COR-L47 (cell line): ENCODE measurements at places on chromosomes 2 and 18.

DNA sequence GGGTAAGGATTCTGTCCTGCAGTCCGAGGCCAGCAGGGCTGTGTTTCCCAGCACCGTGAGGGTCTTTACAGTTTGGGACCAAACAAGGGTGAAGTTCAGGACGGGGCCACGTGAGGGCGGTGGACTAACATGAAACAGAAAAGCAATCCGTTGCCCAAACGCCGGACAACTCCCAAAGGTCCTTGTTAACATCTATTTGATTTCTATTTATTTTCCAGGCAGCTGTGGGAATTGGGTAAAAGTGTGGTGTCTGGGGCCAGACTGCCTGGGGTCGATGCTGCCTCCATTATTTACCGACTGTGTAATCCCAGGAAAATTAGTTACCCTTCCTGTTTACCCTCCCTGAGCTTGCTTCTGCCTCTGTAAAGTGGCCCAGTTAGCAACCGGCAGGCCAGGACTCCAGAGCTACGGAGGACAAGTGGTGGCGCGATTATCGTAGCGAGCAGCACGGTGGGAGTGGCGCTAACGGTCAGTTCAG, 66.3 kb upstream of the TCF7L1 start:
- peak; percentile 42 for DNase-seq

- no peak for DNase-seq
Observed at GRCh38 chr2:228675646-228676045, 494.2 kb upstream of the SPHKAP start.

GRCh38 chr2:7812231-7812995, 869.4 kb upstream of the ID2 start:
- DNase-seq = no peak

- no peak for DNase-seq
Observed at GRCh38 chr18:76754351-76754750, 68.0 kb upstream of the ZNF236 start.

- peak; percentile 74 for DNase-seq
Observed at GRCh38 chr18:23495723-23496440, 7.4 kb upstream of the RMC1 start.

DNA sequence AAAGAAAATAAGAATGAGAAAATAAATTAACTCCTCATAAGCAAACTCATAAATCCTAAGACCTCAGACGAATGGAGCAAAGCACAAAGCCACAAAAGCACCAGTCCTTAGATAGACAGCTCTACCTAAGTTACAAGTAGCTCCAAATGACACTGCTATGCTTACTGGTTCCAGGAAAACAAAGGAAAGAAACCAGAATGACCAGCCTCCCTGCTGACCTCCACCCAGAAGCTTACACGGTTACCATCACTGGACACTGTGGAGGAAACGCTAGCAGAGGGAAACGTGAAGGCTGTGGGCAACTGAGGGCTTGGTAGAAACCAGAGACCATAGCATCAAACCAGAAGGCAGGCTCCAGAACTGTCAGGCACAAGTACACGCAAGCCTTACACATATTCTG, 67.8 kb downstream of the STK39 start:
- no peak for DNase-seq

GRCh38 chr2:6623746-6624145, 242.0 kb downstream of the CMPK2 start:
- no peak for DNase-seq

- no peak for DNase-seq
Observed at GRCh38 chr18:7596147-7596546, 29.0 kb downstream of the PTPRM start.

DNA sequence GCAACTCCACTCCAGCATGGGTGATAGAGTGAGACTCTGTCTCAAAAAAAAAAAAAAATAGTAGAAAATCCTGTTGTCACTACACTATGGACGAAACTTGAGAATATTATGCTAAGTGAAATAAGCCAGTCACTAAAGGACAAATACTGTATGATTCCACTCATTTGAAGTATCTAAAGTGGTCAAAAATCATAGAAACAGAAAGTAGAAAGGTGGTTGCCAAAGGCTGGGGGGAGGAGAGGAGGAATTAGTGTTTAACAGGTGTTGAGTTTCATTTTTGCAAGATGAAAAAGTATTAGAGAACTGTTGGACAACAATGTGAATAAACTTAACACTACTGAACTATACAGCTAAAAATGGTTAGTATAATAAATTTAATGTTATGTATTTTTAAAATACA, 18.8 kb upstream of the RMP24 start:
- no peak for DNase-seq

DNA sequence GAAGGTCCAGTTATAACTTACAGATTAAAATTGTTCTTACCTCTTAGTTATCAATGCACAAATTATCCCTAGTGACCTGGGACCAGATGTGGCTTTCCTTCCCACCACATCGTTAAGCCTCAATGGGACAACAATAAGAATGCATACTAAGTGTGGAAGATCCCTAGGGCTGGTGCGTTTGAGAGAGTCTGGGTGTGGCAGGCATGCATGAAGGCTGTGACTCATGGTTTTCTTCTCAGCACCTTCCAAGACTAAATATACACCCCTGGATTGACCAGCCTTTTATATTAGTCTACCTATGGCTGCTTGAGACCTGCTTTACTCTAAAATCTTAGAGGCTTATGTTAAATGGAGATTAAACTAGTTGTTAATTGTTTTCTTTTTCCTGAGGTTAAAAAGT, 261.7 kb upstream of the SLC14A2 start:
- DNase-seq = no peak

- no peak for DNase-seq
Observed at GRCh38 chr2:240648650-240649275, 23.5 kb downstream of the GPR35 start.

GRCh38 chr2:231693956-231694355, 14.4 kb upstream of the PTMA start:
- DNase-seq = no peak

DNA sequence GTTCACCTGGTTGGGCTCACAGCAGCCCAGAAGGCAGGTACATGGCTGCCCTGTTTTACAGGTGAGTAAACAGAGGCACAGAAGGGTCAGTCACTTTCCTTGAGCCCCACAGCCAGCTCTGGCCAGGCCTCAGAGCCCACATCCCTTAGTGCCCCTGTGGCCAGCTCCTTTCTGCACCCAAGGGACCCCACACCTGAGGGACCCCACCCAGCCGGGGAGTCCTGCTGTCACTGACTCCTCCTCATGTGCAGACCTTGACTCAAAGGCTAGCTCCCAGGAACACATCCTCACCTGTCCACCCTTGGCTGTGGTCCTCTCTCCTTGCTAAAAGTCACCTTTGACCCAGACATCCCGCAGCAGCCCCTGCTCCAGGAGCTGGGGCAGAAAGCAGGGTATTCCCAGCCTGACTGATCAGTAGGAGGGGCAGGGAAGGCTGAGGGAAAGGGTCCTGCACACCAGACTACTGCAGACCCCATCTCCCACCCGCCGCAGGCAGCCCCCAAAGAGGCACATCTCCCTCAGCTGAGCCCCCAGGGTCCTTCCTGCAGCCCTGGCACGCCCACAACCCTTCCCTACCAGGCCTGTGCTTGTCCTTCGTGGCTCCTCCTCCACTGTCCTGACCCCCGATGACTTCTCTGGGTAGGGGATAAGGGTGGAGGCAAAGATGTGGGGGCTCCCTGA, 9.8 kb upstream of the ARHGEF4 start:
- no peak for DNase-seq

DNA sequence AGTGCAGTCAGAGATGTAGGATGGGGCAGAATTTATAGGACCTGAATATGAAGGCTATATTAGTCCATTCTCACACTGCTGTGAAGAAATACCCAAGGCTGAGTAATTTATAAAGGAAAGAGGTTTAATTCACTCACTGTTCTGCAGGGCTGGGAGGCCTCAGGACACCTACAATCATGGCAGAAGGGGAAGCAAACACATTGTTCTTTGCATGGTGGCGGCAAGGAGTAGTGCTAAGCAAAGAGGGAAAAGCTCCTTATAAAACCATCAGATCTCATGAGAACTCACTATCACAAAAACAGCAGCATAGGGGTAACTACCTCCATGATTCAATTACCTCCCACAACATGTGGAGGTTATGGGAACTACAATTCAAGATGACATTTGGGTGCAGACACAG, 76.8 kb upstream of the MSTN start:
- no peak for DNase-seq

DNA sequence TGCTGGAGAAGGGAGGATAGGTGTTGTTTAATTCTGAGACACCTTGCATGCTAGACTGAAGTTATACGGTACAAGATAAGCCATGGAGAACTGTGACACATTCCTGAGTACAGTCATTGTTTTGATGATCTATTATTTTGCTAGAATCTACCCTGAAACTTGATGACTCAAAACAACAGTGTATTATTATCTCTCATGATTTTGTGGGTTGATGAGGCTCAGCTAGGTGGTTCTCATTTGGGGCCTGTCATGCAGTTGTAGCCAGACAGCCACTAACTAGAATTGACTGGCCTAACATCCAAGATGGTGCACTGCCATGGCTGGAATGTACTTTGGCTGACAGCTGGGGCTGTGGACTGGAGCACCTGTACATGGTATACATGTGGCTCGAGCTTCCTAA, 5.4 kb upstream of the IL1R1 start:
- no peak for DNase-seq

GRCh38 chr2:10449838-10450691, 1.9 kb upstream of the ODC1 start:
- no peak for DNase-seq

DNA sequence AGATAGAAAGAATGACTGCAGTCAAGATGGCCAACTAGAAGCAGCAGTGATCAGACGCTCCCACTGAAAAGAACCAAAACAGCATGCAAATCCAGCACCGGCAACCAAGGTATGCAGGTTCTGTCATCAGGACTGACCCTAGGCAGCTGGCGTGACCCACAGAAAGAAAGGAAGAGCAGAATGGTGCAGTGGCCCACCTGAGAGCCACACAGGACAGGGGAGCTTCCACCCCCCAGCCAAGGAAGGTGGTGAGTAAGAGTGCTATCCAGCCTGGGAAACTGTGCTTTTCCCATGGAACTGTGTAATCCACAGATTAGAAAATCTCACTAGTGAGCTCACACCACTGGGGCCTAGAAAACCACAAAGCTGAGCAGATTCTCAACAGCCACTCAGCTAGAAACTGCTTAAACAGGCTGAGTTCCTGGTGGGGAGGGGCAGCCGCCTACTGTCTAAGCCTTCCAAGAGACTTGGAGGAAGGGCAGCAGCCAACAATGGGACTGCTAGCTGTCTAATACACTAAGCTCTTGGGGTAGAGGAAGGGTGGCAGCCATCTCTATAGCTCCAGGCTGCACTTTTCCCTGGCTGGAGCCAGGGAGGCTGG, 127.9 kb downstream of the EVA1A start:
- DNase-seq = no peak

DNA sequence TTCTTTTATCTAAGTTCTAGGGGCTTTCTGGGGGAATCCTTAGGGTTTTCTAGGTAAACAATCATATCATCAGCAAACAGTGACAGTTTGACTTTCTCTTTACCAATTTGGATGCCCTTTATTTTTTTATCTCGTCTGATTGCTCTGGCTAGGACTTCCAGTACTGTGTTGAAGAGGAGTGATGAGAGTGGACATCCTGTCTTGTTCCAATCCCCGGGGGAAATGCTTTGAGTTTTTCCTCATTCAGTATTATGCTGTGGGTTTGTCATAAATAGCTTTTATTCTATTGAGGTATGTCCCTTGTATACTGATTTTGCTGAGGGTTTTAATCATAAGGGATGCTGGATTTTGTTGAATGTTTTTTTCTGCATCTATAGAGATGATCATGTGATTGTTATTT, 549.5 kb downstream of the EPHA4 start:
- no peak for DNase-seq

DNA sequence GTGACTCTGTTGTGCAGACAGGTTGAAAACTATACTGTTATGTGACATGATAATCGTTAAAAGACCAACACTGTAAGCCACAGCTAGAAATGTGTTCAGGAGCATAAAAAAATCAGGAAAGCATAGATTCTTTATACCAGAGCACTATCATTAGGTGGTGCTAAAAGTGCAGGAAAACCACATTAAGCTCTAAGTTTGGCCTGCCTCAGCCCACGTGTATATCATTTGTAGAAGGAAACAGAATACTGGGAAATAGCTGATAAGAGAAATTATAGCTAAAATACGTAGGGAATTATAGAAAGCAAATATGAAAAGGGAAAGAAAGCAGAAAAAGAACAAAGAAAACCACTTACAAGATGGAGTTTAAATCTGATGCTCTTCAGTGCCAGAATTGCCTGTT, 26.5 kb upstream of the C2orf74 start:
- DNase-seq = peak; percentile 1

GRCh38 chr2:71282493-71282892, 49.1 kb upstream of the ZNF638 start:
- no peak for DNase-seq

- no peak for DNase-seq
Observed at GRCh38 chr2:120480903-120481445, 135.0 kb downstream of the INHBB start.

- no peak for DNase-seq
Observed at GRCh38 chr2:105739944-105740530, 4.7 kb upstream of the NCK2 start.

DNA sequence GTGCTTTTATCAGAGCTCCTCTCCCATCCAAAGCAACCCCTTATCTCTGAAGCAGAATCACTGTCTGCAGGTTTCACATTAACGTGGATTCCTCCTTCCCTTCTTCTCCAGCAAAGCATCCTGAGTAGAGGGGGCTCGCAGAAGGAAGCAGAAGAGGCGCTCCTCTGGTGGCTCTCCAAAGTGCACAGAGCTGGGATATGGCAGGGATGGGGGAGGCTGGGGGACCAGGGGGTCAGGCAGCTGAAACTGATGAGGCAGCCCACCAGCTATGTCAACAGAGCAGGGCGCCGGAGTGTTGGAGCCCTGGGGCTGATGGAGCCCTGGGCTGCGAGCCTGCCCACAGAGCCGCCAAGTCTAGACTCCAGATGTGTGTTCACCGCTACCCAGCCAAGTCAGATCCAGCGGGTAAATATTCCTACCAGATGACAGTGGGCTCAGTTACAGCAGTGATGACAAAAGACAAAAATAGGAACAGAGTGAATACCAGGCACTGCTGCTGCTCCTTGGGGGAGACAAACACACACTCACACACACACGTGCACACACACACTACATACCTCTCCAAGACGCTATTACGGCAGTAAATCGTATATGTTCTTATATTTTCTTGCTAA, 678.3 kb upstream of the ID2 start:
- peak; percentile 74 for DNase-seq

GRCh38 chr2:235116885-235117492, 165.2 kb downstream of the SH3BP4 start:
- DNase-seq = peak; percentile 35

GRCh38 chr2:50118905-50119702, 912.8 kb downstream of the NRXN1 start:
- no peak for DNase-seq

DNA sequence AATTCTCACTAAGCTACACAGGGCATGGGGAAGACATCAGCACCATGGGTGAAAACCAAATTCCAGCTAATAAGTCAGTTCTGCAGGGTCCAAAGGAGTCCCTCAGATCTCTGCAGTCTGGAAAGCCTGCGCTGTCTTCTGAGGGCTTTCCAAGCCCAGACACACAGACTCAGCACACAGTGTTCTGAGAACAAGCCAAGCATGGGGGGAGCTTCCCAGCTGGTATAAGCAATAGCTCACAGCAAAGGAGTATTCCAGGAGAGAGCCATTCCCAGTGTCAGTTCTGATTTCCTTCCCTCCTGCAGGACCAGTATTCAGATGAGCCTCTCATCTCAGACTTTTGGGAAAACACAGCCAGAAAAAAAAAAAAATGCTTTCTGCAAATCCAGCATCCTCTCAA, 370.8 kb downstream of the TNS1 start:
- no peak for DNase-seq
